ENCODE measurements at places on chromosomes 7 and 10.

DNA sequence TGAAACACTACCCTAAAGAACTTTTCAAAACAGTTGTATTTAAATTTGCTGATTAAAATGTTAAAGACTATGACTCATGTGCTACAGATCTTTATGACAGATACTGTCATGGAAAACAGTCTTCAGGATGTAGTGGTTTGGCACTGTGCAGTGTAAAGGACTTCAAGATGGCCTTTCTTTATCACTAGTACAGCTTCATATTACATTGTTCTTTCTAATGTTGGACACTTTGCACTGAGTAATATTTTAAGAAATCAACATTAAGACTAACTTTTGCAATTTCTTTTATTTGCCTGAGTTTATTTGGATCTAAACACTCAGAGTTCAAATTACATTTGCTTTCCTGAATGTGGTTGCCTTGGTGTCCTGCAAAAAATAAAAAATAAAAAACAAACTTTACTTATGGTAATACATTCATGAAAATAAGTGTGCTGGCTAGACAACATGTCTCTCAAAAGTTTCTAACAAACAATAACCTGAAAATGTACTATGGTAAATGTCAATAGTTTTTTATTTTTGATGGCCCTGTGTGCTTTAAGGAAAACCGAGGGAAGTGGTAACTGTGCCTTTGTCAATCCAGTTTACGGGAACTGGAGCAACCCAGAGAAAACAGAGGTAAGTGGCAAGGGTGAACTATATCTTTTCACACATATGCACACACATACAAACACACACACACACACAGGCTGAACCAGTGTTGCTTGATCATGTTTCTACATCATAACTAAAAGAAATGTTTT is 85.9 kb upstream of the PLXDC2 start:
- DNase-seq: no peak

- DNase-seq: no peak
These were observed 3.0 kb upstream of the HTR7 start for GRCh38 chr10:90860790-90861189.

DNA sequence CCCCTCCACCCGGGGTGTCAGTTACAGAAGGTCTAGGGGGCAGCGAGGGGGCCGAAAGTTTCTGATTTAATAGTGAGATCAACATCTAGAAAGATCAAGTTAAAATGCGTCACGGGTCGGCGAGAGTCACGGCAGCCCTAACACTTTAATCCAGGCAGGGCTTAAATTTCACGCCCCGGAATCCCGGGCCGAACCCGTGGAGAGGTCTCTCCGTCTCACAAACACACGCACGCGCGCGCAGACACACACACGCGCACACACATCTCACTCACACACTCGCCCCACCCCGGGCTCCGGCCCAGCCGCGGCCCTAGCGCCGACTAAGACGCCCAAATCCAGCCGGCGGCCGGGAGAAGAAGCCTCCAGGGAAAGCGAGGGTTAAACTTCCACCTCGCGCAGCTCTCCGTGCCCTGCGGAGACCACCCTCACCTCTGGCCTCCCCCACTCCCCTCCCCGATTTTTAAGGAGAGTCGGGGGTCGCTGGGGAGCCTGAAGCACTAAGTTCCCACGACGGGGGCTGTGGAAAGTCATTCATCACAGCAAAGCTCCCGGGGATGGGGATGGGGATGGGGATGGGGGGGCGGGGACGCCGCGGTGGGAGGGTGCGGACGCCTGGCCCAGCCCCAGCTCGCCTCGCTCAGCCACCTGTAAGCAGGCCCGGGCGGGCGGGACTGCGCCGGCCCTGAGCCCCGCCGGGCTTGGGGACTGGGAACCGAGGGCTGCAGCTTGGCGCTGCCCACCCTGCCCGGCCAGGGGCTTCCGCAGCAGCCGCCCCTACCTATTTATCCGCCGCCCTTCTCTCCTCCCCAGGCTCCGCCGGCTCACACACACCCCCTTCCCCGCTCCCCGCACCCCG is 1.6 kb downstream of the PDGFA start:
- DNase-seq: no peak

DNA sequence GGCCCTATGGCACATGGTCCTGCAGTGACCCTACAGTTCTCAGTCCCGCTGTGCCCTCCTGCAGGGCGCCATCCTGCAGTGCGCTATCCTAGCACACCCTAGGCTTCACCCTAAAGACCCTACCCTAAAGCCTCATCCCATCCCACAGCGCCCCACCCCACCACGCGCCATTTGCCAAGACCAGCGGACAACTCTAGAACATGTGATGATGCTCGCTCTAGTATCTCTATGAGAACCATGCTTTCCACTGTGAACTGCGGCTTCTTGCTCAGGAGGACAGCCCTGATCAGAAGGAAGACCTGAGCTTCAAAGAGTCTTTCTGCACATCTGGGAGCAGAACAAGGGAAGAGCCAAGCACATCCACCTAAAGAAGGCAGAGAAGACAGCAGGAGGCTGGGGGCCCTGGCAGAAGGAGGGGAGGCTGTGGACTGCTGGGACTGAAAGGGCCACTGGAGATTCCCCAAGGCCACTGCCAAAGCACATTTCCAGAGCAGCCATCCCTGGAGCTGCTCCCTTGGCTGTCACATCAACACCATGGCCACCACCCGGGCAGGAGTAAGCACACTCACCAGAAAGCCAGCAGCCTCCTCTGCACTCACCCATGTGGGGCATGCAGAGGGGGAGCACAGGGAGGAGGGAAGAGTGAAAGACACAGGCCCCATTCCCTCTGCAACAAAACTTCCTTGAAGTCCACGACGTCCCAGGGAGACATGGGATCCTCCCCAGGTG is 134.1 kb downstream of the TNS3 start:
- no peak for DNase-seq

GRCh38 chr7:11742496-11742895 is 89.5 kb downstream of the THSD7A start:
- no peak for DNase-seq

DNA sequence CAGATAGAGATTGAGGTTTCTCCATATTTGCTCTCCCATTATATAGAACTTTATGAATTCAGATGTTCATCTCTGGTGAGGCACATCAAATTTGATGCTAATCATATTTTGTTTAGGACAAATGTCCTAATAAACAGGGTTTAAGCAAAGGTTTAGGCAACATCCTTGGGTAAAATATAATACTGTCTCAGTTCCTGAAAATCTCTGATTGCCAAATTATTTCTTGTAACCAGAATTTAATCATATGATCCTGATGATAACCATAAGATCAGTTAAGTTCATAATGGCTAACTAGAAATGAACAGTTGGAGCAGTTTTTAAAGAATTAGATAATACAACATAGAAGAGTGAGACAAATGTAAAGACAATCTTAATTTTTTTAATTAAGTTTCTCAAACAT is 18.6 kb downstream of the CUTC start:
- DNase-seq: no peak

- DNase-seq: no peak
These were observed 213.0 kb upstream of the KMT2E start for GRCh38 chr7:104801022-104801421.

DNA sequence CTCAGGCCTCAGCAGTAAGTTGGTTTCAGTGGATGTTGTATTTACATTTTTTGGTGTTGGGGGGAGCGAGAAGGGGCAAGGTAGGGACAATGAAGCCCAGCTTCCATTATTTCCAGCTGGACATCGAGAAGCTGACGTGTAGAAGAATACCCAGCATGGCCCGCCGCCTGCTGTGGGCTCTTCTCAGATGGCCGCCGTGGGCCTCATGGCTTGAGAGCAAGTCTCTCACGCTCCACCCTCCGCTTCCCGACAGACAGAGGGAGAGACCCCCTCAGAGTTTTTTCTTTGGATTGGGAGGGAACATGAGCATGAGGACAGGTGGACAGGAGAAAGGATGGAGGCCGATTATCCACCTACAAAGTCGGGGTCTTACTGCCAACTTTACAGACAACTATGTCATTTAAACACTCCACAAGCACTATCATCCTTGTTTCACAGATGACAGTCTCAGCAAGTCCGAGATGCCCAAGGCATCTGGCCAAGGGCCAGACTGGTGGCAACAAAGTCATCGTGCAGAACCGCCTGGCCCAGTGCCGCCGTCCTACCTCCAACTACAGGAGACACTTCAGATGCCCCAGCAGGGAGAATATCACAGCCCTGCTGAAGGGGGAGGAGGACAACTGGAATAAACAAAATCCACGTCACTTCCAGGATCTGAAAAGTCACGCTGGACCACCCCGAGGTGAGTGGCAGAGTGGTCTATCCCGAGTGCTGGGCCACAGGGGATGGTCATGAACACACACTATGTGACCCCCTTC is 195.9 kb downstream of the DIP2C start:
- DNase-seq: no peak

DNA sequence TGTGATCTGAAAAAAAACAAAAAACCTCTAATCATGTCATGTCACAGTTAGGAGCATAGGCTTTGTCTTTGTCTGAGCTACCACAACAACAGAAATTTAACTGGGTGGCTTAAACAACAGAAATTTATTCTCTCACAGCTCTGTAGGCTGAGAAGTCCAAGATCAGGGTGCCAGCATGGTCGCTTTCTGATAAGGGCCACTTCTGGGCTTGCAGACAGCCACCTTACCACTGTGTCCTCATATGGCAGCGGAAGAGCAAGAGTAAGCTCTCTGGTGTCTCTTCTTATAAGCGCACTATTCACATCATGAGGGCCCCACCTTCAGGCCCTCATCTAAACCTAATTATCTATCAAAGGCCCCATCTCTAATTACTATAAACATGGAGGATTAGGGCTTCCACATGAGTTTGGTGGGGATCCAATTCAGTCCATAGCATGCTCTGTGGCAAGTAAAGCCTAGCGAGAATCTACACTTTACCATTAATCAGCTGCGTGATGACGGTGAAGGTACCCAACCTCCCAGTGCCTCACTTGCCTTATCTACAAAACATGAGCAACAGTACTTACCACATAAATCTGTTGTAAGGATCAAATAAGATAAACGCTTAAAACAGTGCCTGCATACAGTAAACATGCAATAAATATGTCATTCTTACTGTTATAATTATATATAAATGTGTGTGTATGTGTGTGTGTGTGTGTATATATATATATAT is 17.3 kb downstream of the ZNF438 start:
- no peak for DNase-seq

GRCh38 chr10:97880109-97880508 is 30.5 kb downstream of the GOLGA7B start:
- no peak for DNase-seq

DNA sequence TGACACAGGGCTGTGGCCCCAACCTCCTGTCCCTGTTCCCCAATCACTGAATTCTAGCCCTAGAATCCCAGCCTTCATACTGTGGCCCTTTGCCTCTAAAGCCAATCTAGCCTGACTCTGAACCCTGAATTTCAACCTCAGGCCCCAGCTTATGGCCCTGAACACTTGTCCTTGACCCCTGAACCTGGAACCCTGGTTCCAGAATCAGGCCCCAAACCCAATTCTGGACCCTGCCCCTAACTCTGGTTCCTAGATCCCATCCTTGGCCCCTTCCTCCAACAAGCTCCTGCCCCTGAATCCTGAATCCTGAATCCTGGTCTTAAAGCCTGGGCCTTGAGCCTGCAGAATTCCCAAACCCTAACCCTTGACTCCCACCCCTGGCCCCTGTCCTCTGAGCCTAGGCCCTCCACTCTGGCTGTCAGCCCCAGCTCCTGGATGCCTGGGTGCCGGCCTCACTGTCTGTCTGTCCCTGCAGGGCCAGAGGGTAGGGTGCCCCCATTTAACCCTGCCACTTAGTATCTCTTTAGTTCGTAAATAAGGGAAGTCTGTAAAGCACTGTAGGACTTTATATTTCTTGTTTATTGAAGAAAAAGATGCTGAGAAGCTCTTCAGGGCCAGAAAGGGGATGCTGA is 1.3 kb downstream of the INPP5A start:
- no peak for DNase-seq

DNA sequence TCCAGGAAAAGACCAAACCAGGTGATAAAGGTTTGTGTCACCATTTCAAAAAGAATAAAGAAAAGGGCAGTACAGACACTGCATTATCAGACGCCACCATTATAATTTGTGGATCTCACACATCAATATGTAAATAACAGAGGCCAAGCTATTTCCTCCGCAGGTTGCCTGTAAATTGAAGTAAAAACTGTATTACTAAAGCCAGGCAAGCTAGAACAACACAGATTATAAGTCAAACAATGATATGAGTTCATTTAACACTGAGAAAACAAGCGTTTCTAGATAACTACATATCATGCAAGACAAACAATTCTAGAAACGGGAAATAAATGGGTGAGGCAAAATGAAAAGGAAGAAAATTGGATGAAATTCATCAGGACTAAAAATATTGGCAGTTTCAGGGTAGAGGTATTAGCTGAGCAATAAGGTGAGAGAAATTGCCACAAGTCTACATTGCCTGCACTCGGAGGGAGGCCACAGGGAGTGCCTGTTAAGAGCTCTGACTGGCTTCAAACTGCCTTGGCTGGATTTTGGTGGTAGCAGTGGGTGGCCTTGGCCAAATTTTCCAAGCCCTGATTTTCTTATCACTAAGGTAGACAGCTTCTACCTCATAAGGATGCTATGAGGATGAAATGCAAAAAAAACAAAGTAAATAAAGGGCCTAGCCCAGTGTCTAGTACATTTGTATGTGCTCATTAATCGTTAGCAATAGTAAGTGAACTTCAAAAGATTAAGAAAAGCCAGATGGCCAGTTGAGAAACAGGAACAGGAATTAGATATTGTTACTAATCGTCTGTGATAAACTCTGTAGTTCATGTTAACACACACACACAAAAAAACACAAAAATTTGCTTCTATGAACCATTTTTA is 240.0 kb upstream of the NFE2L3 start:
- no peak for DNase-seq

DNA sequence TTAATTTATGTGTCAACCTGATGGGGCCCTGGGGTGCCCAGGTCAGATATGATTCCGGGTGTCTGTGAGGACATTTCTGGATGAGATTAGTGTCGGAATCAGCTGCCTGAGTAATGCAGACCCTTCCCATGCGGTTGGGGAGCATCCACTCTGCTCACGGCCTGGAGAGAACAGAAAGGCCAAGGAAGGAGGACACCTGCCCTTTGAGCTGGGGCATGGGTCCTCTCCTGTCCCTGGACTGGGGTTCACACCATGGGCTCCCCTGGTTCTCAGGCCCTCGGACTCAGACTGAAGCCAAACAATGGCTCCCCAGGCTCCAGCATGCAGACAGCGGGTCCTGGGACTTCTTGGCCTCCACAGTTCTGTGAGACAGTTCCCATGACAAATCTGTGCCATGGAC is 94.3 kb downstream of the BMS1 start:
- no peak for DNase-seq

GRCh38 chr7:112084520-112084971 is 121.7 kb downstream of the DOCK4 start:
- DNase-seq: no peak

- DNase-seq: no peak
These were observed 111.1 kb upstream of the DPP6 start for GRCh38 chr7:153941061-153941460.

- no peak for DNase-seq
These were observed 7.3 kb downstream of the KMT2E start for GRCh38 chr7:105021352-105021751.

Measured in cortex of kidney (tissue), 1 donor.